CD8-positive, alpha-beta T cell (primary cell): ENCODE measurements at places on chromosomes 16 and 17.
A peak's percentile ranks its signal among the peaks of the same experiment; 100 is the strongest.

- no peak for DNase-seq
Observed at GRCh38 chr17:69390795-69391501, 23.5 kb upstream of the MAP2K6 start.

GRCh38 chr16:83851473-83851872, 43.7 kb downstream of the HSBP1 start:
- no peak for DNase-seq

DNA sequence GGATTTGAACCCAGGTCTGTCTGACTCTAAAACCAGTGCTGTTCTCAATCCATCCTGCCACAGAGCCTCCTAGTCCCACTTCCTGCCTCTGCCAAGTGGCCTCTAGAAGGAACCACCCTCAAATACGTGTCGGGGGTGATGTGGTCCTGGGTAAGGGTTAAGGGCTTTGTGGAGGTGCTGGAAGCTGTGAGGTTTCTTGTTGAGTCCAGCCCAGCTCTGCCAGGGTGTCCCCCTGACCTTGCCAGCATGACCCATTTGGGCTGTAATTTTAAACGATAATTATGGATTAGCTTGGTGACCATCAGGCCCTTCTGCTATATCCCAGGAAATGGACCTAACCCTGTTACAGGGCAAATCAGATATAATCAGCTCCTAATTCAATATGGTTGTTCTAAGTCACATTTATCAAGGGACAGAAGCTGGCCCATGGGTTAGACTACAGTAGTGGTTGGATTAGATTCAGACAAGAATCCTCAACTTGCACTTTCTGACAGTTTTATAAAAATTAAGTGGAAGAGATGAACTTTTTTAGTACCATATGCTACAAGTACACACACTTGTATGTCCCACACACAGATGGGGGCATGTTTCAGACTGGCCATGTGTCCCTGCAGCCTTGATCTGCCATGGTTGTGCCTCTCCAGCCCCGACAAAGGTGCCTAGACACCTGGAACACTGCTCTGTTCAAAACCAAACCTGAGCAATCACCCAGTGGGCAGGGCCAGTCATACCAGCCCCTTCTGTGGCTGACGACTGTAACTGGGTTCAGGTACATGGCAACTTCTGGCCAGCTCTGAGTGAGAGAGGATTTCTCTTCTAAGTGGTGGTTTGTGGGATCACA, 48.0 kb downstream of the SMPD3 start:
- DNase-seq, result no peak

DNA sequence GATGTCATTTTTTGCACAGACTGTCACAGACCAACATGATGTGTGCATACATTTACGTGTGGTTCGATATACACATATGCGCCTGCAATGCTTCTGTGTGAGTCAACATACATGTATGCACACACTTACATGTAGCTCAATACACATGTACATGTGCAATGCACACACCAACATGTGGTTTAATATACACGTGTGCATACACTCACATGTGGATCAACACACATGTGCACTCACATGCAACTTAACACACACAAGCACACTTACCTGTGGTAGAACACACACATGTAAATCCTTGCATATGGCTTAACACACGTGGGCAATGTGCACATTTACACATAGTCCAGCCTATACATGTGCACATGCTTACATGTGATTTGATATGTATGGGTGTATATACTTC, 97.5 kb downstream of the CYLD start:
- no peak for DNase-seq

GRCh38 chr17:13485327-13485726, 116.4 kb downstream of the HS3ST3A1 start:
- no peak for DNase-seq

GRCh38 chr16:1003391-1004347, 22.1 kb downstream of the SOX8 start:
- peak; percentile 76 for DNase-seq

DNA sequence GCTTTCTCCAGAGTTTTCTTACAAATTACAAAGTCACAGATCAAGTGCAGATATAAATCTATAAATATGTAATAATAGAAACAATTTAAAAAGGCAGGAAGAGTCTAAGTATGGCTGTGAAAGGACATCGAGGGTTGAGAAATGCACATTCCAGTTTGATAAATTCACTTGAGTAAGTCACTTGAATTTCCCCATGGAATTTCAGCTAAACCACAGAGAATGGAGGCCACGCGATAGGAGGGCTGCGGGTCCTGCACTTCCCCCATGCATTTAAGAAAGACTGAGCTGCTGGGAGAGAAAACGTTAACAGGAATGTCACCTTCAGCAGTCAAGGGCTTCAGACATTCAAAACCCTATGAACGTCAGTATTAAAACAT, 6.1 kb upstream of the MXRA7 start:
- no peak for DNase-seq

GRCh38 chr16:67101311-67102082, 8.2 kb upstream of the PHAF1 start:
- DNase-seq, result no peak

- DNase-seq, result no peak
Observed at GRCh38 chr17:957856-958421, 21.6 kb downstream of the NXN start.

DNA sequence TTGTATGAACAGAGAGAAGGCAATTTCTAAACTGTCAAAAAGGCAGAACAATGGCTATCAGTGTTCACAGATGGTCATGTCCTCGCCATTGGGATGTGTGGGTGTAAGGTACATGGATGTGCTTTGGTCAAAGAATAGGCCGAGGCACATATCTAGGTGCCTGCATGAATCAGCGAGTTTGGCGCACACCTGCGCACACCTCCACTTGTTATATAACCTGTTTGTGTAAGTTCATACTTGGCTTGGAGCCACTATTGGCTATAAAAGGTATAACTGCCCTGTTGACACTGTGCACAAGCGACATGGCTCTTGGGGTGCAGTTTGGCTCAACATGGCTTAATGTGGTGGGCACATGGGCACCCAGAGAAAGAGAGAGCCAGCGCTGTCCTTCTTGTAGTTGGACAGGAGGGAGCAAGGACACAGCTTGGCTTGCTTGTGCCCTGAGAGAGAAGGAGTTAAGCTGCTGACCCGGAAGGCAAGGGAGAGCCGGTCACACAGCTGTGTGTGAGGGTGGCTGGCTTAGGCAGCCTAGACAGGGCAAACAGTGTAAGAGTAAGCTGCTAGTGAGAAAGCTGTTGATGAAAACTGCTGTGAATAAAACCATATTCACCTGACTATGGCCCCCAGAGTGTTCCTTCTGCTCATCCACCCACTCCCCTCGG, 499.1 kb downstream of the KCNJ2 start:
- no peak for DNase-seq

DNA sequence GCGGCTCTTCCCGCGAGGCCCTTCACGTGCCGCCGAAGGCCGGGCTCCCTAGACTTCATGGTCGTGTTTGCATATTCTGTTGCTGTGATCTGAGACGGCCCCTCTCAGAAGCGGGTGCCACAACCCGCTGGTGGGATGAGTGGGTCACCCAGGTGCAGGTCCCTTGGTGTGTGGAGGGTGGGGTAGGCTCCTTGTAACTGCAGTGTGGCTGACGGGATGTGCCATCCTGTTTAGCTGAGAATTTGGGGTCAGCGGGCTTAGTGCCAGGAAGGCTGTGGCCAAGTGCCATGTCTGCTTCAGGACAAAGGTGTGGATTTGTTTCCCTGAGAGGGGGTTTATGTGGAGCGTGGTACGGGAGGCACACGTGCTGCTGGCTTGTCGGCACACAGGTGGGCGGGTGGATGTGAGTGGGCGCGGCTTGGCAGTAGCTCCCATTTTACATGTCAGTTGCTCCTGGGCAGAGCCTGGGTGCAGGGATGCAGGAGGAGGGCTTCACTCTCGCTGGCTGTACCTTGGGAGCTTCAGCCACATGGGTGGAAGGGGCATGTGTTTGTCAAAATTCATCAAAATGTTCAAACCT, 9.2 kb upstream of the WFIKKN1 start:
- no peak for DNase-seq

DNA sequence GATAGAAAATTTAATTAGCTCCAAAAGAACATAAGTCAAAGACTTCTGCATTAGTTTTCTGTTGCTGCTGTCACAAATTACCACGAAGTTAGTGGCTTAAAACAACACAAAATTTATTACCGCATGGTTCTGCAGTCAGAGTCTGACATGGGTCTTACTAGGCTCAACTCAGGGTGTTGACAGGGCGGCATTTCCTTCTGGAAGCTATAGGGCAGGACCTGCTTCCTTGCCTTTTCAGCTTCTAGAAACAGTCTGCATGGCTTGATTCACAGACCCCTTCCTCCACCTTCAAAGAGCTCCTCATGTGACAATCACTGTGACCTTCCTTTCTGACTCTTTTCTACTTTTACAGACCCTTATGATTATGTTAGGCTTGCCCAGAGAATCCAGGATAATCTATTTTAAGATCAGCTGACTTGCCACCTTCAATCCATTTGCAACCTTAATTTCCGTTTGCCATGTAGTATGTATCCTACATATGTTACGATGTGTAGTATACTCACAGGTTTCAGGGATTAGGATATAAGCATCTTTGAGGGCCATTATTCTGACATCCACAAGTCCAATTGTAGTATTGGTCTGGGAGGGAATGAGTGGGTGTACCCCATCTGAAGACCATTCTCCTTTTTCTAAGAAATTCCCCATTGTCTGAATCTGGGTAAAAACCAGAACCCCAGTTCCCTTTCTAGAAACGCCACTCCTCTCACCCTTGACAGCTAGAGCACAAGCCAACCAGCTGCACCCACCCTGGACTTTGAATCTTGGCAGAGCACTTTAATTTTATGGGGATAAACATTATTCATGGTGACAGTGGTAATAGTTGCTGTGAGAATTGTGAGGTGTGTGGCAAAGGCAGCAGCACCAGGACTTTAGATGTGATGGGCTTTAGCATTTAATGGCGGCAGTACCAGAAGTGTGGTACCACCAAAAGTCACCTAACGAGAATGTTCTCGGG, 265.5 kb downstream of the KCNJ2 start:
- DNase-seq, result no peak

DNA sequence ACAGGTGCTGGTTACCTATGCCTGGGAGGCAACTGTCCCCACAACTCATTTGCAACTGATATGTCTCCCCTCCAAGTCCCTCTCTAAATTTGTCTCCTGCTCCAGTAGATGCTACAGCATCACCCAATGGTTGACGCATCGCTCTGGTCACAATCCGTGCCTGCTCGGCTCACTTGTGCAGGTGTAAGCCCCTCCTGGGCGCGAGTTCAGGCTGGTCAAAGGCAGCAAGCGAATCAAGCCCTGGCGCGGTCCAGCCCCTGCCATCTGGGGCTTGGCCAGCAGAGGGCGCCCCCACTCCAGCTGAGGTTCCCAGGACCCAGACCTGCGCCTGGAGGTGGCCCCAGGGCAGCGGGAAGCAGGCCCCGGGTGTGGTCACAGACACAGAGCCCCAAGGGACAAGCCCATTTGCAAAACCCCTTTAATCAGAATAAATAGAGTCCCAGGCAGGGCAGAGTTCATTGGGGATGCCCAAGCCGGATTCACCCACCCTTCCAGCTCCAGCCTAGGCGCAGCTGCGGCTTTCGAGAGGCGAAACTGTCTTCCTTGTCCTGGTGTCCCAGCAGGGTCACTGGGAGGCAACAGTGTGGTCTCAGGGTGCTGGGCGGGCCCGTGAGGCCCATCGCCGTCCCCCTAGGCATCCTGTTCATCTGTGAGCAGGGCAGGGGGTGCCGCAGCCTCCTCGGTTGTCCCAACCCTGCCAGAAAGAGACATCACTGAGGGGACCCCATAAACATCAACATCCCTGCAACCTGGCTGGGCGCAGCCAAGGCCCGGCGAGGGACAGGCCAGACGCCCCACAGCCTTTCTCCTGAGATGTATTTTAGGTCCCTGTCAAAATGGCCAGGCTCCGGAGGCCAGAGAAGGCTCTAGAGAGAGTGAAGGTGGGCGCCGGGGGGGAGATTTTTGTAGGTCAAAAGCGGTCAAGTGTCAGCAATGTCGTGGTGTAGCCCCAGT, 15.8 kb downstream of the TMC6 start:
- peak; percentile 78 for DNase-seq

GRCh38 chr17:81712468-81713003, 452 bp downstream of the SLC25A10 start:
- DNase-seq, result no peak

GRCh38 chr17:60594734-60595133, 5.3 kb upstream of the PPM1D start:
- DNase-seq, result no peak

DNA sequence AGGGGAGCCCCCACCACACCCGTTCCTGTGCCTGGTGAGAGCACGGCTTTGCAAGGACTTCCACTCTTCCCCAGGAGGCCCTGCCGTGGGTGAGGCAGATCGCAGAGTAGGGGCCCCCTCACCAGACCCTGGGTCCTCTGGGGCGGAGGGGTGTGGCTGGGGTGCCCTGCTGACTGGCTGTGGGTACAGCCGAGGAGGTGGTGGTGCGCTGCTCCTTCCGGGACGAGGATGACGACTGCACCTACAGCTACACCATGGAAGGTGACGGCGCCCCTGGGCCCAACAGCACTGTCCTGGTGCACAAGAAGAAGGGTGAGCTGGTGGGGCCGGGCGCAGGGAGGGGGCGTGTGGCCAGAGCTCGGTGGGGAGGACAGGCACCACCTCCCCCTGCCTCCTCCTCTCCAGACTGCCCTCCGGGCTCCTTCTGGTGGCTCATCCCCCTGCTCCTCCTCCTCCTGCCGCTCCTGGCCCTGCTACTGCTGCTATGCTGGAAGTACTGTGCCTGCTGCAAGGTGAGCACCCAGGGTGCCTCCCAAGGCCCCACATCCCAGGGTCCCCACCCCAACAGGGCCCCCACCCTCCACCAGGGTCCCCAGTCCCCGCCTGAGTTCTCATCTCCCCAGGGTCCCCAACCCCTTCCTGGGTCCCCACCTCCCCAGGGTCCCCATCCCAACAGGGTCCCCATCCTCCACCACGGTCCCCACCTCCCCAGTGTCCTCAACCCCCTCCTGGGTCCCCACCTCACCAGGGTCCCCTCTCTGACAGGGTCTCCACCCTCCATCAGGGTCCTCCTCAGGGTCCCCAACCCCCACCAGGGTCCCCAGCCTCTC, 16.1 kb downstream of the ITGB4 start:
- DNase-seq, result no peak

DNA sequence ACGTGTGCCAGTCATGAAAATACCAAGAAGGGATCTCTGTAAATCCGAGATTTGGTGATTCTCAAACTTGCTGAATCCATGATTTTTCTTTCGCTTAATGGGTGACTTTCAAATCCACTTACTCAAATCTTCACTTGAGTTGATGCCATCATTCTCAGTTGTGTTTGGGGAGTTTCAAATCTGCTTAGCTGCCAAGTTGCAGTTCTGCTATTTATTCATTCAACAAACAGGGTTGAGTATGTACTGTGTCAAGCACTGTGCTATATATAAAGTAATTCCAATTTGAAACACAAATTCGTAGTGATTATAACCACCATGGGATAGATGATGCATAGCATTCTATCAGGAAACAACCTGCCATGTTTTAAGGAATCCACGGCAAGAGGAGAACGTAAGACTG, 394.3 kb downstream of the CDH13 start:
- no peak for DNase-seq
